ENCODE measurements at places on chromosomes 2 and 18.

DNA sequence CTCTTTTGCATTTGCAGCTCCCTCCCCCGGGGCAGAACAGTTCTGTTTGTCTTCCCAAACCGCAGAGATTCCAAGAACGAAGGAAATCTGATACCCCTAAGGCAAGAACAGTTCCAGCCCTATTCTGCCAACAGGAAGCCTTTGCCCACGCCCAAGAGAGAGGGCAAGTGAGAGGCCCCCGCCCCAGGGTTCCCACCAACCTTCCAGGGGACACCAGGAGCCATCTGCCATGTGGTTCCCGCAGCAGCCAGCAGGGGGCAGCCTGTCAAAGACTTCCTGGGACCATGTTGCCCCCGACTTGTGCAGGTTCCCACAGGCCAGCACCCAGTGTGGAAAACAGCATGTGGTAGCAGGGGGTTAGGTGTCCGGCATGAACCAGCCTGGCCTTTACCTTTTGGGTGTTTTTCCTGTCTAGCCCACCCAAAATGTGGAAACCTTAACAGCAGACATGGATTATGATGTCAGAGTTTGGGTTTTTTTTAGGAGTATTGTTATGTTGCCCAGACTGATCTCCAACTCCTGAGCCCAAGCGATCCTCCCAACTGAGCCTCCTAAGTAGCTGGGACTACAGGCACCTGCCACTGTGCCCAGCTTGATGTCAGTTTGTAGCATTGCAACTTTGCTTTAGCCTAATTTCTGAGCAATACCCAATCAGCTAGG is 21.7 kb upstream of the EFHD1 start:
- DNase-seq = peak; percentile 39

DNA sequence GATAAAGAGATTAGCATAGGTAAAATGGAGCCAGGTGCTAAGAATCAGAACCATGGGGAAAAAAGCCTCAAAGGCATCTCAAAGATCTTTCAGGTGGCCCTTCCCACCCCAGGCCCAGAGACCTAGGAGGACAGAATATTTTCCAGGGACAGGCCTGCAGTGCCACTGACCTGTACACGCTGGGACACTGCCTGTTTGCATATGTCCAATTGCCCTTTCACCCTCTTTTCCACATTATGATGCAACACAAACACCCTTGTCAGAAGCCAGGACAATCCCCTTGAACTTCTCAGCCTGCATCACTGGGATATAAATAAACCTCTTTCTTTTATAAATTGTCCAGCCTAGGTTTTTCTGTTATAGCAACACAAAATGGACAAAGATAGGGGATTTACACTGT is 419.1 kb downstream of the TRIB2 start:
- no peak for DNase-seq

DNA sequence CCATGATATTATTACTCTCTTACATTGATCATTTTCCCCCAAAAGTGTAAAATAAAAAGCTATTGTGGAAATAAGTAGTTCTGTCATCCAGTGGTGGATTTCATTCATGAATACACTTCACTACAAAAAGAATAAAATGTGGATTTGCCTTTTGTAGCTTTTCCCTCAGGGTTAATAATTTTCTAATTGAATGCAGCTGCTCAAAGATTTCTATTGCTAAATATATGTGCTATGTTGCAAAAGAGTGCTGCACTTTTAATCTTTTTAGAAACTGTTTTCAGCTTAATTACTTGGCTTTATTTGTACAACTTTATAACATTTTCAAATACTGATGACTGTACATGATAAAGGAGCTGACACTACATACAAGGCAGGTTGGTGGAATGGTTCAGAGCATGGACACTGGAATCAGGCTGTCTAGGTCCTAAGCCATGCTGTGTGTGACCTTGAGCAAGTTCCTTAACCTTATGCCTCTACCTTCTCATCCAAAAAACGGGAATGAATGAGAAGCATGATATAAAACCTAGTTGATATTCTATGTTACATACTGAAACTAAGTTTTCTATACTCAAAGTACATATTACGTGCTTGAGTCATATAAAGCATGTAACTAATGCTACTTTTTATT is 128.8 kb downstream of the THSD7B start:
- no peak for DNase-seq

GRCh38 chr2:63058144-63058920 is 7.7 kb downstream of the OTX1 start:
- no peak for DNase-seq

DNA sequence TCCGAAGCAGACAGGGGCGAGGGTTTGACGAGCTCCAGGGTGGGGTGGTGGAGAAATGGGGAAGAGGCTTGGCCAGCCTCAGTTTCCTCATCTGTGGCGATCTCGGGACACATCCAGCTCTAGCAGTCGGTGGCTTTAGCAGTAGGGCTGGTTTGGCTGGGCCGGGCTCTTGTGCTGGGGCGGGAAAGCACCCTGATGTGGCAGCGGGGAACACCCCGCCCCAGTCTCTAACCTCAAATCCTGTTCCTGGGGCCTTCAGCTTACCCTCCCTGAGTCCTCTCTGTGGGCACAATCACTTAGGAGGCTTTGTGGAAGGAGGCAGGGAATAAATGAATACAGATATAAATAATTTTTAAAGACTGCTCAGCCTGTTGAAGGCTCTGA is 26.5 kb upstream of the MCFD2 start:
- peak; percentile 48 for DNase-seq

DNA sequence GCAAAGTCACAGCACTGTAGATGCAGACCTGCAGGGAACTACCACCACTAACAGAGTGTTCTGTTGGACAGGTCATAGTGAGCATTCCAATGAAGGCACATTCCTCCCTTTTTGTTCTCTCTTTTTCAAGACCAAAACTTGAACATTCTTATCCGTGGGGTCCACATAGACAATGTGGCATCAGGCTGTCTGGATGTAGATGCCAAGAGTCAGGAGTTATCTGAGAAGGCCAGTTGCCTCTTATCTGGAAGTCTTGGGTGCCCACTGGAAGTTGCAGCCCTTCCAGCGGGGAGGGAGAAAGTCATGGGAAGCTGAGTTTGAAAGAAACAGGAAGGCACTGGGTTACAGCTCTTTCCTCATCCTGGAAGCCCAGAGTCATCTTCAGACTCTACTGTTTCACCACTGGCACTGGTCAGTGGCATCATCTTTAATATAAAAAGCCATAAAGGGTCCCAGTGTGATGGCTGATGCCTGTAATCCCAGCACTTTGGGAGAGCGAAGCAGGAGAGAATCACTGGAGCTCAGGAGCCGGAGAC is 61.4 kb downstream of the FAM161A start:
- DNase-seq = no peak

- no peak for DNase-seq
Observed at GRCh38 chr2:136980303-136980702, 215.0 kb downstream of the THSD7B start.

- no peak for DNase-seq
Observed at GRCh38 chr18:48134609-48135008, 204.2 kb upstream of the SMAD2 start.

GRCh38 chr2:32656069-32656468 is 28.2 kb downstream of the TTC27 start:
- DNase-seq = no peak

DNA sequence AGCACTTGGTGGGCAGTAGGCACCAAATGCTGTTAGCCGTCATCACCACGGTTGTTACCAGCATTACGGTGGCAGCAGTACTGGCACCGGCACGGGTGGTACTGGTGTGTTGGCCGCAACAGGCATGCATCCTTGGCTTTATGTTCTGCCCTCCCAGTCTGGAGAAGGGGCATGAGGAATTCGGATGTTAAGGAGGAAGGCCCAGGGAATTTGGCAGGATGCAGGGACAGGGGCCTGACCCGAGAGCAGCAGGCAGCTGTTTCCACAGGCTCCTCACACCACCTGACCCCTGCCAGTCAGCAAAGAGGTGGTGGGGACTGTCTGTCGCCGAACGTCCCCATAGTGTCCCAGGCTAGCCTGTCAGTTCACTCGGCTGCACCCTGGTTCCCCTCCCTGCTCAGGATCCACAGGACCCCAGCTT is 79.0 kb downstream of the EDAR start:
- no peak for DNase-seq

GRCh38 chr2:173664513-173664910 is 300.7 kb downstream of the SP3 start:
- no peak for DNase-seq

GRCh38 chr2:126932529-126932928 is 33.8 kb downstream of the TEX51 start:
- DNase-seq = no peak

DNA sequence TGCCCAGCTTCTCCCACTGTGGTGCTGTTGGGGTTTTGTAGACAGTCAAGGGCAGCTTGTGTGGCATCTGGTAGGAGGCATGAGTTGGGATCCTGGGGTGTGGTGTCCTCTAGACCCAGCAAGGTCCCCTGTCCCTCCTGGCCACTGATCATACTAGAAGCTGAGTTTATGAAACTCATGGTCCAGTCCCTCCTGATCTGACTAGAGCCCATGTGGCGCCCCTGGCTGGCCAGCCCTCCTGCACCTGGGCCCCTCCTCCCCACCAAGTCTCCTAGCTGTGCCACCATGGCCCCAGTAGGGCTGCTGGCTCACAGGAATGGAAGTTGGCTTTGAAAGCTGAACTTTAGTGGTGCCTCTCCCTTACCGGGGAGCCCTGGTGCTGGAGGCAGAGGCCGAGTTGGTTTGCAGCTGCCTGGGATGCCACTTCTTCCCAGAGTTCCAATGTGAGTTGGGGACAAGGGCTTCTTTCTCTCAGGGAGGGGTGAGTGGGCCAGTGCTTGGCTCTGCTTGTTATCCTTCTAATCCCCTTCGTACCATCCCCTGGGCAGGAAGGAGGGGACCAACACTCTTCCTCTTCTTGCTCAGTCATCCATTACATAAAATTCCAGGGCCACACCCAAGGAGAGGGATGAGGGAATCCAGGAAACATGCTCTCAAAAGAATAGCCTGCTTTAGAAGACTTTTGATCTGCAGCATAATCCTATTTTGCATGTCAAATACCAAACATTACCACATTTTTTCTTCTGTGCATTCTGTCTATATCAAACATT is 37.5 kb upstream of the HAAO start:
- no peak for DNase-seq

- no peak for DNase-seq
Observed at GRCh38 chr2:108813732-108814131, 27.2 kb downstream of the CCDC138 start.

DNA sequence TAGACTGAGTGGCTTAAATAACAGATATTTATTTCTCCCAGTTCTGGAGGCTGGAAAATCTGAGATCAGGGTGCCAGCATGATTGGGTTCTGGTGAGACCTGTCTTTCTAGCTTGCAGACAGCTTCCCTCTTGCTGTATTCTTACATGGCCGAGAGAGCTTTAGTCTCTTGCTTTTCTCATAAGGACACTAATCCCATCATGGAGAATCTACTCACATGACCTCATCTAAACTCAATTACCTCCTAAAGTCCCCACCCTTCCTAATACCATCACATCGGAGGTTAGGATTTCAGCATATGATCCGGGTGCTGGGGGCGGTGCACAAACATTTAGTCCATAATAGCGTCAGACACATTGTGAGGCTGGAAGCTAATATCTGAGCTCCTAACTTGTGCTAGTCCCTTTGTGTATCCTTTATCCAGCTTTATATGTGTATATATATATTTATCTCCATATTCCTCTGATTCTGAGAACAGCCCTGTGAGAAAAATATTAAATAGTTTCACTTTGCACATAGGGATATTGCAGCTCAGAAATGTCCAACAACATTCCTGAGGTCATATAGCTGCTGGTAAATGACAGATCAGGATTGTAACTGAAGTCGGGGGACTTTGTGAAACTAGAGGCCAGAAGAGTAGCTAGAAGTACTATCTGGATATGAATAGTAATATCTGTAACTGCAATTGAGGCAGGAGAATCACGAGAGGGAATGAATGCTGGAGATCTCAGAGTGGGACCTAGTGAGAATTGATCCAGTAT is 28.9 kb downstream of the MARCHF4 start:
- DNase-seq = no peak

DNA sequence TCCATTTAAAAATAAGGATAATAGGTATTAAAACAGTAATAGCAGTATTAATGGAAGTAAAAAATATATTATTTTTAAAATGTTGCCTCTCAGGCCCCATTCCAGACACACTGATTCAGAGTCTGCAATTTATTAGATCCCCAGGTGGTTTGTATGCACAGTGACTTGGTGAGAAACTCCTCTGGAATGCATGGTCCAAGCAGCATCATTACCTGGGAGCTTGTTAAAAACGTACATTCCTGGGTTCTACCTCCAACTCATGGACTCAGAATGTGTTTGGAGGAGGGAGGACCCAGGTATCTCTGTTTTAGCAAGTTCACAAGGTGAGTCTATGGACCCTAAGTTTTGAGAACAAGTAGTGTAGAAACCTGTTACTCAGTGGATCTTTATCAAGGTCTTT is 95.6 kb downstream of the ITGA4 start:
- no peak for DNase-seq

DNA sequence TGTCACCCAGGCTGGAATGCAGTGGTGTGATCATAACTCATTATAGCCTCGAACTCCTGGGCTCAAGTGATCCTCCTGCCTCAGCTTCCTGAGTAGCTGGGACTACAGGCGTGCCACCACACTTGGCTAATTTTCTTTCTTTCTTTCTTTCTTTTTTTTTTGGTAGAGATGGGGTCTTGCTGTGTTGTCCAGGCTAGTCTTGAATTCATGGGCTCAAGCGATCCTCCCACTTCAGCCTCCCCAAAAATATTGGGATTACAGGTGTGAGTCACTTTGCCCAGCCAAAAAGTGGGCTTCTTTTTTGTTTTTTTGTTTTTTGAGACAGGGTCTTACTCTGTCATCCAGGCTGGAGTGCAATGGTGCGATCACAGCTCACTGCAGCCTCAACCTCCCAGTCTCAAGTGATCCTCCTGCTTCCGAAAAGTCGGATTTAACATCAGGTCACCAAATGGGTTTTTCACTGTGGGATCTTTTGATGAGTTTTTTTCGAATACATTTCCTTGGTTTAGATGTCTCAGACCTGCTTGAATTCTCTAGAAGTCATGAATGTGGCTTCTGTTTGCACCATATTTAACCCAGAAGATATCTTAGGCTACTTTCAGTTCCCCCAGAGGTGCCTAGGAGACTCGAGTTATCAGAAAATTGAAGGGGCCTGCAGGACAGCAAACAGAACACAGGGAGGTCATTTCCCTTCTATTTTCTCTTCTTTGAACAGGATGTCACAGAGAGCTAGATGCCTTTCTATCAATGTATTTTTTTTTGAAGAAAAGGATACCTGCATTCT is 8.9 kb downstream of the RAB31 start:
- no peak for DNase-seq

GRCh38 chr2:207184348-207184747 is 18.6 kb upstream of the KLF7 start:
- no peak for DNase-seq

DNA sequence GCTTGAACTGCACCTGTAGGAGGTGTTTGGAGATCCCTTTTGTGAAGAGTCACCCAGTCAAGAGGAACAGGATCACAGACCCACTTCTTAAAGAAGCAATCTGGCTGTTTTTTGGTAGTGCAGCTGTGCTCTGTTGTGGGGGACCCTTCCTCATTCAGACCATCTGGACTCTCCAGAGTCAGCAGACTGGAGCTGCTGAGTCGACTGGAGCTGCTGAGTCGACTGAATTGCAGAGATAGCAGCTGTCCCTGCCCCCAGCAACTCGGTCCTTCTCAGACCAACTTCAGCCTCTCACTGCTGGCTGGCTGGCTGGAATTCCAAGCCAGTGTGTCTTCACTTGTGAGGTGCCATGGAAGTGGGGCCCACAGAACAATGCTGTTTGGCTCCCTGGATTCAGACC is 56.8 kb downstream of the GTF3C3 start:
- no peak for DNase-seq

- DNase-seq = no peak
Observed at GRCh38 chr2:24304098-24304497, 56.2 kb downstream of the ITSN2 start.

All from activated T-helper 1 cell treated with Interleukin-2 at 50 U/mL for 16 hours (primary cell).